ENCODE measurements at places on chromosomes 16 and 17. TPM values are rescaled to one million over a fixed set of nuclear protein-coding genes. Genes with fewer than 3 reads are reported as not detected.

DNA sequence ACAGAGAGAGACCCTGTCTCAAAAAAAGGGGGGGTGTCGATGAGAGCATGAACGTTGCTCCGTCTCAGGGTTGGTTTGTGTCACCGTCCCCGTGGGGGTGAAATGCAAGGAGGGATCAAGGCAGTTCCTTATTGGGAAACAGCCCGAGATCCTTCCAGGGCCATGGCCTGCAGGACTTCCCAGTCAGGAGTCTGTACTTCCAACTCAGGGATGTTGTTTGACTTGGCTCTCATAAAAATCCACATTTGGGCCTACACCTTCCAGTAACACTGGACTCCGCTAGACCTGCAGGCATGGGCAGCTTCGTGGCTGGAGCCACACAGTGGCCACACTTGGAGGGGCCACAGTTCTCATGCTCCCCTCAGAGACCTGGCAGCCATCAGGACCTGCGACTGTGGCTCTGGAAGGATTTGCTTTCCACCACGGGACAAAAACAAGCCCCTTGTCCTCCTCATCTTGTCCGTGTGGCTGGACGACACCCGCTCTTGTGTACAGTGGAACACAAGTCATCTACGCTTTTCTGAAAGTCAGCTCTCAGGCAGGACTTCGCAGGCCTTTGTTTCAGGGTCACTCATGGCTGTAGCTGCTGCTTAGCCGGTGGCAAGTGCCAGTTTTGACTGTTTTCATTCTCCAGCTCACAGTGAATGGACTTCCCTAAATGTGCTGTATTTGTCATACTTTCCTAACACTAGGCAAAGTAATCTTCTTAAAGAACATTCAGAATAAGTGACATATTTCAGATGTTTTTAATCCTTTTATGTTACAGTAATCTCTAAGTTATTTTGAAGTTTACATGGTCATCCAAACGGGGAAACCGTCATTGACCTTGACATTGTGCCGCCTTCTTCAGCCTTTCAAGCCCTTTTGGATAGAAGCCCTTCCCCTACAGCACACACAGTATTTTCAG is 24.2 kb upstream of the IL17C start:
- DNase-seq = peak; percentile 91

DNA sequence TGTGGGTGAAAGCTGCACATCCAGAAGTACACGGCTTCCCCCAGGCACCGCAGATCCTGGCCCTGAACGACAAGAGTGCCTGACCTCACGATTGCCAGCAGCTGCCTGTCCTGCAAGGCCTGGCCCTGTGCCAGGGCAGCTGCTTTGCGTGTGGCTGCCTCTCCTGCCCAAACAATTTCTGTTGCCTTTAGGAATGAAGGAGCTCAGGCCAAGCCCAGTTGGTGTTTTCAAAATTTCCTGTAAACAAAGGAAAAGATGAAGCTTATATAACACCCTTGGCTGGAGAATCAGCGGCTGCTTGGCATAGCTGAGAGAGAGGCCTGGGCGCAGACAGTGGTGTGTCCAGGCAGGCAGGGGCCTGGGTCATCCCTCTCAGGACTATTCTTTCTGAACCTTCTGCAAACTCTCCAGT is 11.7 kb upstream of the SLC47A2 start:
- DNase-seq = peak; percentile 93

- DNase-seq = no peak
These were observed 26.4 kb downstream of the KATNB1 start for GRCh38 chr16:57761957-57762356.

DNA sequence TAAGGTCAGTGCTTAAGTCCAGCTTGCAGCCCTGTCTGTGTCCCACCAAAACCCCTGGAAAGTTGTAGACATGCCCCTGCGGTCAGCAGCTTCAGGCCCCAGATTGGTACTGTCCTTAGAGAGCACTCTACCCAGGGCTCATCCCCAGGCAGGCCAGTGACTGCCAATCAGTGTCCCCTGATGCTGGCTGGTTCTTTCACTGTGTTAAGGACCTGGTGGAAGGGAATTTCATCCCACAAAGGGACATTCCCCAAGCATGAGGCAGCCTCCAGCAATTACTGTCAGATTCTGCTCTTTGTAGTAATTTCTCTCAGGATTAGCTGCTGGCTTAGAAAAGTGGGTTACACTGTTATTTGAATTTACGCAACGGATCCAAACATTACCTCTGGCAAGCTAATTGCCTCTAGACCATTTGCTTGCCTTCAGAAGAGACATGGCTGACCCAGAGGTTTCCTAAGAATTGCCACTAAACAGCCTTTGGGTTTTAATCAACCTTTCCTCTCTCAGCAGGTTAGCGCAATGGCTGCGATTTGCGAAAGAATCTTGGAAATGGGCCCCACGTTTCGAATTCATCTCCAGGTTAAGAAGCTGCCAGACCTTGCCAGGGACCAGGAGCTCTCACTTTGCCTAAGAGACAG is 5.9 kb downstream of the IRX6 start:
- no peak for DNase-seq

The TERB1 gene
- total RNA-seq = 0.36 TPM

The CLEC18C gene
- 0.36 TPM for total RNA-seq

The NKD1 gene
- total RNA-seq = under 0.01 TPM

The GNG13 gene
- not detected for total RNA-seq

The ABCC12 gene
- not detected for total RNA-seq
